ENCODE measurements at places on chromosomes 7 and 10.

DNA sequence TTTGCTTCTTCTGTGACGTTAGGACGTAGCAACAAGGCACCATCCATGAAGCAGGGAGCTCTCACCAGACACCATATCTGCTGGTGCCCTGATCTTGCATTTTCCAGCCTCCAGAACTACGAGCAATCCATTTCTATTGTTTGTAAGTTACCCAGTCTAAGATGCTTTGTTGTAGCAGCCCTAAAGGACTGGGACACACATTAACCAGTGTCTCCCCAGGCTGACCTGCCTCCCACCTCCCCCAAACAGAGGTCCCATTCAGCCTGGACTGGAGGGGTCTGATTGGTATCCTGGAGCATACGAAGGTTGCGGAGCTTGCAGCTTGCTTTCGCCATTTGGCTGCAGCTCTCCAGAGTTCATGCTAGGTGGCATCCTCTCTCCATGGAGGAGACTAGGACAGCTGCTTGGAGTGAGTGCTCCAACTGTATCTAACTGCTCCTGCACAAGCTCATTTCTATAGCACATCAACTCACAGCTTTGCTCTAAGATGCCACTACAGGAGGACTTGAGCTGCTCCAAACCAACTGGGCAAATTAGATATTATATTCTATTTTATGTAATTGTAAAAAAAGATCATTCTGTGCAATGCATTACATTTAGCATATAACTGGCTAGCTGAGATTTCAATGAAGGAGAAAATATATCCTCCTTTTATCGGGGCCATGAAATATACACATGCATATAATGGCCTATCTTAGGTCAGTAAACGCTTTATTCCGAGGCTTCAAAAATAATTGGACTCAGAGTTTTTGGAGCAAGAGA is 8.0 kb upstream of the GRK5 start:
- no peak for DNase-seq

- DNase-seq: no peak
These were observed 23.2 kb downstream of the UPF2 start for GRCh38 chr10:12019283-12019971.

DNA sequence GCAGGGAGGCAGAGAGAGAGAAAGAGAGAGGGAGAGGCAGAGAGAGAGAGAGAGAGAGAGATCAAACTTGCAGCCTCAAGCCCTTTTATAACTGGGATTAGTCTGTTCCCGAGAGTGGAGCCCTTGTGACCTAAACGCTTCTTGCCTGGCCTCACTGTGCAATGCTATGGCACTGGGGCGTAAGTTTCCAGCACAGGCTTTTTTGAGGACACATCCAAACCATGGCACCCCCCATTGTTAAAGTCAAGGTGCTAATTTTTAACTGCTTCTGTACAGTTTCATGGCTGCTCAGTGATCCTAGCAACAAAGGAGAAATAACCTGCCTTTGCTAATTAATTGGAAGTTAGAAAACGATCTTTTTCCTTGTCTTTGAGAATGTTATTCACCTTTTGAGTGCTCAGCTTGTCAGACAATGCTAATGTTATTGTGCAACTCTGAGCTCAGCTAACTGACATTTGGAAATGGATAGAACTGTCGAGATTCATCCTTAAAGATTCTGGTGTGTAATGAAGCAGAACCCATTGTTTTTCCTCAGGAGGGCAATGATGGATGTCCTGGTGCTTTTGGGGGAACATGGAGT is 268.4 kb downstream of the GLRX3 start:
- DNase-seq: no peak

DNA sequence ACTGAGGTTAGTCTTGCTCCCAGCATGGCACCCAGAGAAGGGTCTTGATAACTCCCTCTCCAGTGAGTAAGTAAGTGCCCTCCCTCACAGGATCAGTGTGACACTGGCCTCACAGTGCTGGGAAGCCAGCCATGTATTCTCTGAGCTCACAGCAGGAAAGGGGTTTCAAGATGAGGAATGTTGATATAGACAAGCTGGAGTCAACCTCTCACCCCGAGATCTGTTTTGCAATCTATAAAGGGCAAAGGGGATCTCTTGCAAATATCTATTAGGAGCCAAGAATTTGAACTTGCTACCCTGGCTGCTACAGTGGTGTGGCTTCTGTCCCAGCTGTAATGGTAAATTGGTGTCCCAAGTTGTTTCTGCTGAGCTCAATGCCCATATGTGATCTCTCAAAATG is 70.2 kb upstream of the ADAM12 start:
- no peak for DNase-seq

- no peak for DNase-seq
These were observed 10.2 kb downstream of the PKD2L1 start for GRCh38 chr10:100319707-100320402.

GRCh38 chr7:144759653-144760052 is 76.2 kb downstream of the TPK1 start:
- DNase-seq: no peak

- DNase-seq: no peak
These were observed 43.1 kb upstream of the KDM7A start for GRCh38 chr7:140219672-140220524.

DNA sequence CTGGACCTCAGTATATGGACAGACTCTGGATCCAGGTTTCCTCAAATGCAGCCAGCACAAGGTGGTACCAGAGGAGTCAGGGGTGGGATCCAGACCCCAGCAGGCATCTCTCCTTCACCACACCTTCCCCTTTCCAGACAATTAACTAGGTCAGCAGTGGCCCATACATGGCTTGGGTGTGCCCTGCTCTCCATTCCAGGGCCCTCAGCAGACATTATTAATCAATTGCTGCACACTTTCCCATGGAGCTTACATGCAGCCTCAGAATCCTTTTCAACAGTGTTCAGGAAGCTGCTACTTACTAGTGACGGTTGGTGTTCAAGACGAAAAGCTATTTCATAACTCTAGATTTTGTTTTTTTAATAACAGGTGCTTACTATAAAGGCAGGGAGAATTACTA is 6.0 kb downstream of the COL13A1 start:
- no peak for DNase-seq

DNA sequence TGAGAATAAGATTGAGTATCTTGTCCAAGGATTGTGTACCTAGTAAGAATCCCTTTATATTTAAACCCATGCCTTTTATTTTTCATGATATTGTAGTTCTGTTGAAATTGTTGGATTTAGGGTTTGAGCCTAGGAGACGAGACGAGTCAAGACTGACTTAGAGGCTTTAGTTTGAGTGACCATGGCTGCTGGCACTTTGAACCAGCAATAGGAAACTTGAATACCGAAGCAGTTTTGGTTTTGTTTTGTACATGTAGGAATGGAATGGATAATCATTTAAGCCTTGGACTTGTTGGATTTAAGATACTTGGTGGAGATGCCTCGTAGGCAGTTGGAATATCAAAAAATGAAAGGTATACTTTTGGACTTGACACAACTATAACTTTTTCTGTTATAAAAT is 229.0 kb downstream of the BICC1 start:
- no peak for DNase-seq

DNA sequence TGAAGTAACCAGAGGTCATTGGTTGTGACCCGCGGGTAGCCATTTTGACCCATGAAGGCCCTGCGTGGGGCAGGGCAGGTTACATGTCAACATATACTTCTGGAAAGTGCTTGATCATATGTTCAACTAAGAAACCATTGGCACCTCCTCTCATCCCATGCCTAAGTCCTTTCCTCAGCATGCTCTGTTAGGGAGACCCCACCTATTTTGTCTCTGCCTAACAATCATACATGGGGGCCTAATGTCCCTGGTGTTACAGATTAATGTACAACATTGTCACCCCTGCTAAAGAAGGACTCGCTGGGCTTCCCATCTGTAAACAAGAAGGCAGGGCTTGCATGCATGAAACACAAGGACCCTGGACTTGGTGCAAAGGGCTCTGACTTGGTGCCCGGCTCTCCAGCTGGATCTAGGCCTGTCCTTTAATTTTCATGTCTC is 133.7 kb upstream of the TNS3 start:
- DNase-seq: no peak

DNA sequence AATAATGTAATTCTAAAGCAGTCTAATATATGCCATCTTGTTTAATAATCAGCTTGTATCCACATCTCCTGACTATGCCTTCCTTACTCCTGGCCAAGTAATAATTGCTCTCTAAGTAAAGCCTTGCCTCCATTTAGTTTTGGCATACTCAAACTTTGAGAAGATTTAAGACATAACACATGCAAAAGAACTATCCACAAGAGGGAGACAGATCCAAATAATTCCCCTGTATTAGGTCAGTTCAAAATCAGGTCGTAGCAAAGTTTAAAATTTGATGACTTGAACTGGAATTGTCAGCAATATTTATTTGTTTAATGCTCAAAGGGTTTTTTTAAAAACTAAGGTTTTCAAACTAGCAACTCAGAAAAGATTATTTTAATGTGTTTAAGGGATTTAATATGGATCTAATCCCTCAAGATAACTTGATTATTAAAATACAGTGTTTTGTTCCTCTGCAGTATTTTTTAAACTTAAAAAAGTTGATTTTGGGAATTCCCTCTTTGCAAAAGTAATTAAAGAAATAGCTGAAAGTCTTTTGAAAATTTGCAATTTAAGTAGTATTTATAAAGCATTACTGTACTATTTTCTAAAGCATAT is 95.3 kb downstream of the HDAC9 start:
- no peak for DNase-seq

GRCh38 chr7:9091282-9091681 is 657.9 kb downstream of the NXPH1 start:
- DNase-seq: no peak

DNA sequence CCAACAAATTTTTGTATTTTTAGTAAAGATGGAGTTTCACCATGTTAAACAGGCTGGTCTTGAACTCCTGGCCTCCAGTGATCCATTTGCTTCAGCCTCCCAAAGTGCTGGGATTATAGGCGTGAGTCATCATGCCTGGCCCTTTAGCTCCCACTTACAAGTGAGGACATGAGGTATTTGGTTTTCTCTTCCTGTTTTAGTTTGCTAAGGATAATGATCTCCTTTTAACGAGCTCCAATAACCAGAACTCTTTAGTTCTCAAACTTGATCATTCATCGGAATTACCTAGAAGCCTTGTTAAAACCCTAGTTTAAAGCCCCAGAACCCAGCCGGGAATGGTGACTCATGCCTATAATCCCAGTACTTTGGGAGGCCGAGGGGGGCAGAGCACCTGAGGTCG is 481.4 kb downstream of the TYW1 start:
- no peak for DNase-seq

DNA sequence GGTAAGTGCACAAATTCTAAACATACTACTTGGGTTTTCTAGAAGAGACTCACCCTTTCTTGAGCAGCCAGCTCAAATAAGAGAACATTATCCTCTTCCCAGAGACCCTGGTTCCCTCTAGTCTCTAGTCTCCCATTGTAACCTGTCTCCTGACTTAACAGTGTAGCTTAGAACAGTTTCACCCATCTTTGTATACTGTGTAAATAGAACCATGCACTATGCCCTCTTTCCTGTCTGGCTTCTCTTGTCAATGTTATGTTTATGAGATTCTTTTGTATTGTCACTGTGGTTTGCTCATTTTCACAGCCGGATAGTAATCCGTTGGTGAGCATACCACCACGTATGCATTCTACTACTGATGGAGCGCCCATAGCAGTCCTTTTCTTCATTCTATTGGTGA is 227.4 kb upstream of the PLPP4 start:
- DNase-seq: no peak

- DNase-seq: no peak
These were observed 17.2 kb upstream of the SLK start for GRCh38 chr10:103949728-103950127.

- no peak for DNase-seq
These were observed 59.6 kb downstream of the NPY start for GRCh38 chr7:24343614-24344013.

DNA sequence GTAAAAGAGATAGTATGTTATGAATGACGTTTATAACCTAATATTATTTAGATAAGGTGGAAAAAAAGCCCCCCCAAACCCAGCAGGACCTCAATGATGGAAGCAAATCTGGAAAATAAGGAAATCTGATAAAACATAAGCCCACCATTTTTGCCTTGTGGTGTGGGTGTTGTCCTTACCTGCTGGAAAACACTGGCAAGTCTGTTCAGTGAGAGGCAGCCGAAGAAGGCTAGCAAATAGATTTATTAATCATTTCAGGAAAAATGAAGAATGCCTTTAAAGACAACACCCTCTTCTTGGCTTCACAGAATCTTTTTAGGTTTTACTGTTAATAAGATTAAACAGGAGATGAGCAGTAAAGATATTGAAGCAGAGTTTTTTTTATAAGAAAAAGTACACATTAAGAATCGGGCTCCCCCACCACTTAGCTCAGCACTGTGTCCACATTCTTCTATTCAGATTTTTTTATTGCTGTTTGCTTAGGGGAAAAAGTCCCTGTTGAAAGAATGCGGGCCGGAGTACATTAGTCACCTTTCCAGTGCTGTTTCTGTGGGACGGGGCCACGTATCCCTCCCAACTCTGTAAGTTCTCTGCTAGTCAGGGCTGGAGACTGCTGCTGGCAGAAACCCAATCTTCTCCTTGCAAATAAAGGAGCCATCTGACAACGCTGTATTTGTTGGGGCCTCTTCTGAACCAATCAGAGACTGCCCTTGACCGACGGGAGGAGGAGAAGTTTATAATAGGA is 104.1 kb downstream of the EVX1 start:
- no peak for DNase-seq

GRCh38 chr10:122672655-122673054 is 27.0 kb downstream of the C10orf120 start:
- no peak for DNase-seq

- DNase-seq: no peak
These were observed 386 bp upstream of the AS3MT start for GRCh38 chr10:102868911-102869257.

DNA sequence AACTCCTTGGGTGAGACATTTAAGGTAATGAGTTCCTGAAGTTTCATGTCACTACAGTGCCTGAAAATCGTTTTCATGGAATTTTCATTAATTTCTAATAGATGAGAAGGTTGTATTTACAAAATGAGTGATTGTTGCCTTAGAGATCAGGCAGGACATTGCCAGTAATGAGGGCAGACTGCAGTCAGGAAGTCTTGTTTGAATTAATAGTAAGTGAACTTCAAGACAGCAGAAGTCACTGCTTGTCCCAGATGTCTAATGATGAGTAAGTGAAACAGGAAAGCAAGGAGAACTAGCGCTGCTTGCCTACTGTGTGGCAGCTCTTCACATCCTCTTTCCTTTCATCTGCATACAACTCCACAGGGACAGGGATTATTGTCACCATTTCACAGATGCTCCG is 237.4 kb downstream of the BAMBI start:
- DNase-seq: no peak

DNA sequence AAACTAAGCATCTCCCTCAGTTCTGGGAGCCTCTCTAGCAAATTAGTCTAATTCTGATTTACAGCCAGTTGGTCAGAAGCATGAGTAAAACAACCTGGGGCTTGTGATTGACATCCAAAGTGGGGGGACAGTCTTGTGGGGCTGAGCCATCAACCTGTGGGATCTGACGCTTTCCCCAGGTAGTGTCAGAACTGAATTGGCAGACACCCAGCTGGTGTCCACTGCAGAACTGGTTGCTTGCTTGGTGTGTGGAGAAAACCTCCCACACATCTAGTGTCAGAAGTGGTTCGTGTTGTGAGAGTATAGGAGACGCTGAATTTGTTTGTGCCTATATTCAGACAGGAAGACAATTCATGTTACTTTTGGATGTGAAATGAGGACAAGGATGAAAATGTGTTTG is 92.2 kb upstream of the PDCD4 start:
- no peak for DNase-seq
